Pancreas (tissue), 10 donors: ENCODE measurements at places on chromosomes 6 and 20. TPM values are rescaled to one million over a fixed set of nuclear protein-coding genes. Genes with fewer than 3 reads are reported as not detected.

ULBP3 gene
- polyA plus RNA-seq: 0.38 TPM

TMC2 gene
- 0.02 TPM for polyA plus RNA-seq

EFHC1 gene
- polyA plus RNA-seq: 39.0 TPM

IRF4 gene
- polyA plus RNA-seq: 0.04 TPM

KHDC1L gene
- polyA plus RNA-seq: 0.28 TPM

CST1 gene
- polyA plus RNA-seq: 0.21 TPM

PPP1R3G gene
- 0.08 TPM for polyA plus RNA-seq

MCM8 gene
- 2.7 TPM for polyA plus RNA-seq

BPIFB4 gene
- polyA plus RNA-seq: not detected

TREM2 gene
- polyA plus RNA-seq: 1.5 TPM

UST gene
- polyA plus RNA-seq: 3.7 TPM

CST8 gene
- not detected for polyA plus RNA-seq

TEAD3 gene
- 8.5 TPM for polyA plus RNA-seq

NHLRC1 gene
- 1.8 TPM for polyA plus RNA-seq

LINC00237 gene
- polyA plus RNA-seq: 0.92 TPM

SS18L1 gene
- polyA plus RNA-seq: 19.3 TPM

MRPL2 gene
- polyA plus RNA-seq: 55.2 TPM

SIRPD gene
- polyA plus RNA-seq: not detected

GGTLC1 gene
- polyA plus RNA-seq: 1.0 TPM

LHFPL5 gene
- polyA plus RNA-seq: 2.0 TPM

TBX18 gene
- polyA plus RNA-seq: 0.80 TPM

TGM3 gene
- 0.40 TPM for polyA plus RNA-seq

CST2 gene
- polyA plus RNA-seq: 2.3 TPM

MAP7 gene
- 10.7 TPM for polyA plus RNA-seq

LIME1 gene
- 44.6 TPM for polyA plus RNA-seq

CASS4 gene
- 0.31 TPM for polyA plus RNA-seq

TINAG gene
- polyA plus RNA-seq: not detected

TTBK1 gene
- 0.57 TPM for polyA plus RNA-seq

MYCT1 gene
- 2.0 TPM for polyA plus RNA-seq

CD24 gene
- 417 TPM for polyA plus RNA-seq

SERAC1 gene
- polyA plus RNA-seq: 13.1 TPM

CRYBG1 gene
- 2.3 TPM for polyA plus RNA-seq

NR2E1 gene
- polyA plus RNA-seq: 0.02 TPM

NINL gene
- polyA plus RNA-seq: 19.4 TPM

IMPG1 gene
- 0.07 TPM for polyA plus RNA-seq

GABRR1 gene
- polyA plus RNA-seq: not detected

LPA gene
- 0.07 TPM for polyA plus RNA-seq

LY86 gene
- polyA plus RNA-seq: 0.59 TPM

KCNK5 gene
- 30.8 TPM for polyA plus RNA-seq

ANKRD6 gene
- 7.8 TPM for polyA plus RNA-seq
